Gastrocnemius medialis (tissue), 4 donors: ENCODE measurements at places on chromosomes 13 and 19.

- H3K4me1 ChIP-seq, result peaks cover 6% of the 10 kb centered on the region
- DNase-seq, result no peak
- no peaks in the 10 kb centered on the region for H3K36me3 ChIP-seq
Observed at GRCh38 chr19:48780631-48781391, 25.5 kb downstream of the FGF21 start.

- no peak overlapping the region for H3K4me3 ChIP-seq
- no peaks in the 10 kb centered on the region for H3K27me3 ChIP-seq
- no peaks in the 10 kb centered on the region for H3K36me3 ChIP-seq
- no peaks in the 10 kb centered on the region for H3K4me1 ChIP-seq
- no peak for DNase-seq
Observed at GRCh38 chr13:37534181-37534580, 64.4 kb downstream of the POSTN start.

DNA sequence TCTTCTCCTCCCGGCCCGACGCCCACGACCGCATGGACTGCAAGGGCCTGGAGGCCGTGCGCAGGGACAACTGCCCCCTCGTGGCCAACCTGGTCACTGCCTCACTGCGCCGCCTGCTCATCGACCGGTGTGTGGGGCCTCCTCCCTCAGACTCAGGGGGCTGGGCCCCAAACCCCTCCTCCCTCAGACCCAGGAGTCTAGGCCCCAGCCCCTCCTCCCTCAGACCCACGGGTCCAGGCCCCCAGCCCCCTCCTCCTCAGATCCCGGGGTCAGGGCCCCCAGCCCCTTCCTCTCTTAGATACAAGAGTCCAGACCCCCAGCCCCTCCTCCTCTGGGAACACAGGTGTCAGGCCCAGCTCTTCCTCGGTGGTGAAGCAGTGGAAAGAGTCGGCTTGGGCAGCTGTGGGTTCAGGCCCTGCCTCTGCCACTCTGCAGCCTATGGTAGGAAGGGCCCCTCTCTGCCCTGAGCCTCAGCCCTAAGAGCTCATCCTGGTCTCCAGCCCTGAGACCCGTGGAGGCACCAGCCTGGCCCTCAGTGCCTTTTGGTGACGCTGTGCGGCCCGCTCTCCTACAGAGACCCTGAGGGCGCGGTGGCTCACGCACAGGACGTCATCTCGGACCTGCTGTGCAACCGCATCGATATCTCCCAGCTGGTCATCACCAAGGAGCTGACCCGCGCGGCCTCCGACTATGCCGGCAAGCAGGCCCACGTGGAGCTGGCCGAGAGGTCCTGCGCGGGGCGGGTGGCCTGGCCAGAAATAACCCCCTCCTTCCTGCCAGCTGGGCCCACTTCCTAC is 3.7 kb upstream of the SPIB start:
- peaks cover 14% of the 10 kb centered on the region for H3K27me3 ChIP-seq
- H3K27ac ChIP-seq, result no peak overlapping the region
- peak; percentile 58 for DNase-seq
- no peaks in the 10 kb centered on the region for H3K4me1 ChIP-seq
- H3K4me3 ChIP-seq, result no peak overlapping the region
- no peaks in the 10 kb centered on the region for H3K36me3 ChIP-seq

GRCh38 chr19:54298357-54299125 is 14.4 kb downstream of the LILRA5 start:
- no peak overlapping the region for H3K4me3 ChIP-seq
- no peak for DNase-seq
- no peak overlapping the region for H3K27ac ChIP-seq
- H3K27me3 ChIP-seq, result no peaks in the 10 kb centered on the region
- H3K4me1 ChIP-seq, result no peaks in the 10 kb centered on the region

DNA sequence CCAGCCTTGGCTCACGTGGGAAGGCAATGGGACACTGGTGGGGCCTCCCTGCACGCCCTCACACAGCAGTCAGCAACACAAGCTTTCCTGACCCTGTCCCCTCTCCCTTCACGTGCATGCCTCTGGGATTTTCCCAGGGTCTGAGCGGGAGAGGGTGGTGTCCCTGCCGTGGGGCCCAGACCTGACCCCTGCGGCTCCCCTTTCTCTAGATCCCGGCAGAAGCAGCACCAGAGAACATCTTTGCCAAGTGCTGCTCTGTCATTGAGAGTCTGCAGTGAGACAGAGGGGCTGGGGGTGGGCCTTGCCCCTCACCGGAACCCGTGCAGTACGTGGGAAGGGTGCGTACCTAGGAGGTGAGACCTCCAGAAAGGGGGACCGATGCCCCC is 12.6 kb downstream of the KHSRP start:
- no peaks in the 10 kb centered on the region for H3K4me1 ChIP-seq
- no peaks in the 10 kb centered on the region for H3K27me3 ChIP-seq
- H3K4me3 ChIP-seq, result no peak overlapping the region

DNA sequence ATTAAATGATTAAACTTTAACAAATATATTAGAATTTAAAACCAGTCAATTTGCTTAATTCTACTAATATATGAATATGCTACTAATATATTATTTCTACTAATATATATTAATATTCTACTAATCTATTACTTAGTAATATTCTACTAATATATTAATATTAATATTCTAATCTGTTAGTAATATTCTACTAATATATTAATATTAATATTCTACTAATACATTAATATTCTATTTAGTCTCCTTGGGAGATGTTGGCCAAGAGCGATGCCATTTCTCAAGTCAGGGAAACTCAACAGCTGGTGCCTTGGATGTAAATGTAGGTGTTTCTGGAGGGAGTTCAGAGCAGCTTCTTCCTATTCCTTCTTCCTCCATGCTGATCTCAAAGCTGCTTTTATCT is 259.2 kb upstream of the TMTC4 start:
- no peaks in the 10 kb centered on the region for H3K27me3 ChIP-seq
- no peak overlapping the region for H3K4me3 ChIP-seq
- no peak overlapping the region for H3K27ac ChIP-seq

DNA sequence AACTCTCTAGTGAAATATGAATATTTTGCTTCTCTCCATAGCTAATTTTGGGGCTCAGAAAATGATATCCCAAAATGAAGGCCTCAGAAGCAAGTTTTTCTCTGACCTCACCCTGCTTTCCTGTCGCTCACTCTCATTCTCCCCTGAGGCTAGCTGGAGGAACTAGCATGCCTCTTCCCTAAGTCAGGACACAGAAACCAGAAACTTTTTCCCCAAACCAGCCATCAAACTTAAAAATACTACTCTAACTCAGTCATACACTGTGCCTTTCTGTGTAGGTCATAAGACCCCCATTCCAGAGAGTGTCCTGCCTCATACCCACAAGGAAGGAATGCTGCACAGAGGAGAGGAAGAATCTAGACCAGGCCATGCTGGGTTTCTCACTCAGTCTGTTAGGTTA is 329.6 kb downstream of the PCDH20 start:
- no peak for DNase-seq
- no peaks in the 10 kb centered on the region for H3K27me3 ChIP-seq
- H3K36me3 ChIP-seq, result no peaks in the 10 kb centered on the region
- no peak overlapping the region for H3K27ac ChIP-seq
- no peaks in the 10 kb centered on the region for H3K4me1 ChIP-seq
- H3K4me3 ChIP-seq, result no peak overlapping the region

DNA sequence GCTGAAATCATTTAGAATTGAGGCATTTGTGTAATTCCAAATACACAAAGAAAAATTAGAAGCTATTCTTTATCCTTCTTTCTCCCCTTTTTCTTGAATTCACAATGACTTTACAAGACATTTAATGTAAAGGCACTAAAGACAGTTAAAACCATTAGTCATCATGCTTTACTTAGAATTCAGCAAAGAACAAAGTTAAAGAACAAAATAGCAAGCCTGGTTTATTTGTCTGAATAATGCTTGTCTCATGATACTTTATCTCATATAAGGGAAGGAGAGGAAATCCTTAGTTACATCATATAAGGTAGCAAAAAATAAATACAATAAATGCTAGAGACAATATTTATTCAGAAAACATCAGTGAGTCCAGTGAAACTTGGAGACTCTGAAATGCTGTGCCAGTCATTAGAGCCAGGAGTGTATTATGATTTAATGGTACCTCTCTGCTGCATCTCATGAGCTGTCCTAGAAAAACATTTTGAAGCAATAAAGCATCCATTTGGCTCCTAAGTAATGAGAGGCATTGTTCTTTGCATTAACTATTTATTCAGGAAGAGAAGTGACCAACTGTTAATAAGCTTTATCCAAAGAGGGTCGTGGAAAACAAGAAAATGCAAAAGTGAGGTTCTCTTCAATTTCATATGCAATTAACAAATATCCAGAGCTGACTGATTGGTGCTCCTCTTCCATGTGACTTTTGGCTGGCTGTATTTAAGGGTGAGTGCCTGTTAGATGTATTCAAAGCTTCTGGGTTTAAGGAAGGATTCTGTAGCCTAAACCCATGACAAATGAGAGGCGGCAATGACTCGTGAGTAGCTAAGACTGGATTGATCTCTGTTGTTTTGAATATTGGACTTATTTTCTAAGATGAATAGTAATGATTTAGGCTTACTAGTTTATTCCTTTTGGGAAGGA is 105.0 kb downstream of the DGKH start:
- no peaks in the 10 kb centered on the region for H3K36me3 ChIP-seq
- no peak overlapping the region for H3K4me3 ChIP-seq
- H3K27ac ChIP-seq, result no peak overlapping the region
- H3K27me3 ChIP-seq, result no peaks in the 10 kb centered on the region
- no peak for DNase-seq
- no peaks in the 10 kb centered on the region for H3K4me1 ChIP-seq

- no peak for DNase-seq
- H3K27me3 ChIP-seq, result no peaks in the 10 kb centered on the region
- H3K4me3 ChIP-seq, result no peak within 1 kb of the TSS
- no peaks in the 10 kb centered on the region for H3K4me1 ChIP-seq
Observed at GRCh38 chr19:5913739-5914357, at the start of gene CAPS. TSS of gene CAPS (plus strand) at chr19:5914254. CDS start at chr19:5914407, 153 bp downstream.

GRCh38 chr19:18771328-18772242 is 19.5 kb downstream of the COMP start:
- H3K4me1 ChIP-seq, result peaks cover 7% of the 10 kb centered on the region
- no peaks in the 10 kb centered on the region for H3K27me3 ChIP-seq
- no peaks in the 10 kb centered on the region for H3K36me3 ChIP-seq
- no peak for DNase-seq
- no peak overlapping the region for H3K4me3 ChIP-seq

- no peaks in the 10 kb centered on the region for H3K36me3 ChIP-seq
- H3K4me1 ChIP-seq, result no peaks in the 10 kb centered on the region
- H3K27me3 ChIP-seq, result peaks cover 60% of the 10 kb centered on the region
- no peak overlapping the region for H3K4me3 ChIP-seq
- no peak overlapping the region for H3K27ac ChIP-seq
Observed at GRCh38 chr19:3479177-3479833, 1.0 kb downstream of the SMIM24 start.

DNA sequence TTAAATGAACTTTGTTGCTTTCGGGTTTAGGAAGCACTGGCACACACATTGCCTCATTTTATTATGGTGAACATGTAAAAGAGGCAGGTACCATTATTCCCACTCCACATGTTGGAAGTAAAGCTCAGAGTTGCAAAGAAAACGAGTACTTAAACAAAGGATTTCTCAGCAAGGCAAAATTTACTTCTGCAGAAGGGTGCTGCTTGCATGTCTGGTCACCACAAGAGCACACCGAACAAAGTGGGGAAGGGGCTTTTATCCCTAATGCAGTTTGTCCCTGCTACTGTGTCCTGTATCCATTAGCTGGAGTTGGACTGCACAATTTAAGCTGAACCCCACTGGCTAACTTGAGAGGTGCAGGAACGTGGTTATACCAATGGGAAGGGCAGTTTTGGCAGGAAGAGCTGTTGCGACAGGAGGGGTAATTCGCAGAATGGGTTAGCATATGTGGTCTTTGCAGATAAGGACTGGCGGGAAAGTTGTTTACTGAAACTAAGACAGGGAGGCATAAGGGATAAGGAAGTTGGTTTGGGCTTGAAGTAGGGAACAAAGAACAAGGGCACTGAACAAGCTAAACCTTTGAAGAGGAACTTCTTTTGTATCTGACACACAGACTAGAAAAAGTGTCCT is 545.5 kb downstream of the UQCRFS1 start:
- no peaks in the 10 kb centered on the region for H3K4me1 ChIP-seq
- no peaks in the 10 kb centered on the region for H3K36me3 ChIP-seq
- no peak overlapping the region for H3K27ac ChIP-seq
- no peaks in the 10 kb centered on the region for H3K27me3 ChIP-seq
- no peak overlapping the region for H3K4me3 ChIP-seq
- DNase-seq, result no peak

GRCh38 chr19:12864721-12865715 is 16.2 kb downstream of the DNASE2 start:
- H3K4me1 ChIP-seq, result no peaks in the 10 kb centered on the region
- no peak overlapping the region for H3K4me3 ChIP-seq
- no peak for DNase-seq
- H3K27me3 ChIP-seq, result peaks cover 9% of the 10 kb centered on the region
- no peaks in the 10 kb centered on the region for H3K36me3 ChIP-seq
- no peak overlapping the region for H3K27ac ChIP-seq

GRCh38 chr19:27740396-27740795 is 1472.6 kb downstream of the UQCRFS1 start:
- H3K27me3 ChIP-seq, result no peaks in the 10 kb centered on the region
- H3K4me1 ChIP-seq, result peaks cover 8% of the 10 kb centered on the region
- DNase-seq, result no peak

GRCh38 chr19:39083599-39083982 is 577 bp upstream of the ACP7 start:
- DNase-seq, result no peak
- H3K4me3 ChIP-seq, result no peak overlapping the region
- H3K27ac ChIP-seq, result no peak overlapping the region
- no peaks in the 10 kb centered on the region for H3K36me3 ChIP-seq

DNA sequence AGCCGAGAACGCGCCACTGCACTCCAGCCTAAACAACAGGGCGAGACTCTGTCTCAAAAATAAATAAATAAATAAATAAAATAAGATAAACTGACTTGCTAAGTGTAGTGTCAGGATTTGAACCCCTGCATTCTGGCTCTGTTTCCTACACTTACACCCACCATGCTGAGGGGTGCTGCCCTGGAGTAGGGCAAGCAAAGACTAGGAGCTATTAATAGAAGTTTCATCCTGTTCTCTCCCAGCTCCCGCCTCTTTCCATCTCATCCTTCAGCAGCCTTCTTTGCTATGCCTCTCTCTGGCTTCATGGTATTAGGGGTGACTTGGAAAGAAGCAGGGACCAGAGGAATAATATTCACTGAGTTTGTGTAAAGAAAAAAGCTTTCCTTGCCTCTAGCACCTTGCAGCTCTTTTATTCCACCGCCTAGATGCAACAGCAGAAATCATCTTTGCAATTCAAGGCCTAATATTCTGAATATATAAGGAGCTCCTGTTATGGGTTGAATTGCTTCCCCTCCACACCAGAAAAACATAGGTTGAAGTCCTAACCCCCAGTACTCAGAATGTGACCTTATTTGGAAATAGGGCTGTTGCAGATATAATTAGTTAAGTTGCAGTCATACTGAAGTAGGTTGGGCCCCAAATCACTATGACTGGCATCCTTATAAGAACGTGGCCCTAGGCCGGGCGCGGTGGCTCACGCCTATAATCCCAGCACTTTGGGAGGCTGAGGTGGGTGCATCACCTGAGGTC is 8.7 kb upstream of the PLAUR start:
- no peak for DNase-seq
- H3K4me1 ChIP-seq, result no peaks in the 10 kb centered on the region
- no peaks in the 10 kb centered on the region for H3K27me3 ChIP-seq
- H3K27ac ChIP-seq, result no peak overlapping the region
- no peak overlapping the region for H3K4me3 ChIP-seq

GRCh38 chr13:43143591-43143990 is 120.2 kb downstream of the DNAJC15 start:
- H3K4me3 ChIP-seq, result no peak overlapping the region
- H3K27ac ChIP-seq, result no peak overlapping the region
- H3K4me1 ChIP-seq, result no peaks in the 10 kb centered on the region
- H3K36me3 ChIP-seq, result no peaks in the 10 kb centered on the region
- no peak for DNase-seq
- H3K27me3 ChIP-seq, result no peaks in the 10 kb centered on the region
